ENCODE measurements at places on chromosomes 7 and 10.

- peak; percentile 16 for DNase-seq
These were observed 186.8 kb downstream of the USP6NL start for GRCh38 chr10:11424456-11425295.

GRCh38 chr10:58577437-58577777, 64.7 kb downstream of the BICC1 start:
- no peak for DNase-seq

DNA sequence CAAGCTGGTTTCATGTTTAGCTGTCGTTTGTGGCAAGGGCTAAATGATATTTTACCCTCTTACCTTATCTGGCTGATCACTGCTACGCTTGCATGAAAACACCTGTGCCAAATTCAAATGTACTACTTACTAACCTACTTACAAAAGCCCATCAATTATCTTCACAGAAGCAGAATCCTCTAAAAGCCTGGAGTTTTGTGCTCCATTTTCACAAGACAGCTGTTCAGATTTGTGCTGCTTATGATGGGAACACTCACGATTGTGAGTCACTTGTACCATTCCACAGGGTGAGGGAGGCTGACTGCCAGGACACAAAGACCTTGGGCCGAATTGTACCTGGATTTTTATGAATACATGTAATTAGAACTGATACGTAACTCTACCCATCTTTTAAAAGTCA, 245.0 kb upstream of the NPY start:
- no peak for DNase-seq

DNA sequence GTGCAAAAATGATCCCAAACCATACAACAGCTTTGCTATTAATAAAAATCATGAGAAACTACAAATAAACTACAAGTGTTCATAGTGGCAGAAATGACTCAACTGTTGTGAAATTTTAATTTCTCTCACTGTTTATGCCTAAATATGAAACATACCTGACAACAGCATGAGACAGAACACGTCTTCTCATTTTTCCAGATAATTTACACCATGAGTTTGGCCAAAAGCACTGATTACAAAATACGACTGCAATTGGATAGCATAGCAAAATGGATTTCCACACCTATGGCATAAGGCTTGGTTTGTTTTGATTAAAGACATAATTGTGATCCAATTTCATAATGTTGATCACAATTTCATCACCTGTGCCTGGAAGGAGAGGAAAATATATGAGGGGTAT, 608.6 kb downstream of the GATA3 start:
- DNase-seq: no peak

GRCh38 chr10:19077276-19077675, 28.7 kb downstream of the MALRD1 start:
- DNase-seq: no peak

GRCh38 chr10:21002091-21002878, 105.2 kb upstream of the NEBL start:
- peak; percentile 47 for DNase-seq

DNA sequence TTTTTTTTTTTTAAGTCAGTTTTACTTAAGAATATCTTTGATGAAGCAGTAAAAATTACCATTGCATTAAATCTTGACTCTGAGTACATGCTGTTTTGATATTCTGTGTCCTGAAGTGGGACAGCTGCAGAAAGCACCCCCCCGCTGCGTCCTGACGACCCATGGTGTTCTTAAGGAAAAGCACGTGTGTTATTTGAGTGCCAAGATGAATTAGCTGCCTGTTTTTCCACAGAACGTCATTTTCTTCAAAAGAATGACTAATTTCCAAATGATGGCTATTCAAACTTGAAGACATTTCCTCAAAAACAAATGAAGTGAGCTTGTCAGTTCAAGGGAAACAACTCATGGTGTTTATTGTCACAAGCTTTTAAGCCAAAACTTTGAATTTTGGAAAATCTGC, 45.9 kb downstream of the CREM start:
- peak; percentile 53 for DNase-seq

- no peak for DNase-seq
These were observed 50.8 kb downstream of the AP3M1 start for GRCh38 chr10:74099836-74100235.

DNA sequence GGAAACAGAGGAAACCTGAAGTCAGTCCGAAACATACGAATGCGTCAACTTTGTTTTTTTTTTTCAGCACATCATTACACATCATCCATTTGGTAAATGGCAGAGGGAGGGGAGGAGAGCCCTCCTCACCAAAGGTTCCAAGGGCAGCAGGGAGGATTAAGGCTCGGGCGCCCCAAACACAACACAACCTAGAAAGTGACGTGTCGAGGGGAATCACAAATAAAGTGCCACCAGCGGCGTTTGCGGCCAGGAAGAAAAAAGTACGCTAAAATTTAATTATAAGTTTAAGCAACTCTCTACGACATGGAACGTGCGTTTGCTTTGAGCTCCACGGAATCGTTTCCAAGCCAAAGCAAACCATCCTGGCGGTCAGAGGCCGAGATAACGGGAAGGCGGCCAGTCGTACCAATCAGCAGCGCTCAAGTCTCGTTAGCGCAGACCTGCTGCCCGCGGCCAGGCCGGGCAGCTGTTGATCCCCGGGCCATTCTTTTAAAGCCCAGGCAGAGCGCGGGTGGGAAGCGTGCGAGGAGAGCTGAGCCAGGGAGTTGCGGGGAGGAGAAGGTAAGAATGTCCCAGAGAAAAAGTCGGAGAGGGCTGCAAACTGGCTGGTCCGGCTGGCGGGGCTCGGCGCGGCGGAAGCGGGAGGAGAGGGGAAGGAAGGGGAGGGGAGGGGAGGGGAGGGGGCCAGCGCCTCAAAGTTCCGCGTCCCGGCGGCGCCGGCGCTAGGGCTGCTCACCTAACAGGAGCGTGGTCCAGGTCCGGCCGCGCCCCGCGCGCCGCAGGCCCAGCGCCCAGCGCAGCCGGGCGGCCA, 719 bp downstream of the DPY19L1 start:
- DNase-seq: peak; percentile 37

DNA sequence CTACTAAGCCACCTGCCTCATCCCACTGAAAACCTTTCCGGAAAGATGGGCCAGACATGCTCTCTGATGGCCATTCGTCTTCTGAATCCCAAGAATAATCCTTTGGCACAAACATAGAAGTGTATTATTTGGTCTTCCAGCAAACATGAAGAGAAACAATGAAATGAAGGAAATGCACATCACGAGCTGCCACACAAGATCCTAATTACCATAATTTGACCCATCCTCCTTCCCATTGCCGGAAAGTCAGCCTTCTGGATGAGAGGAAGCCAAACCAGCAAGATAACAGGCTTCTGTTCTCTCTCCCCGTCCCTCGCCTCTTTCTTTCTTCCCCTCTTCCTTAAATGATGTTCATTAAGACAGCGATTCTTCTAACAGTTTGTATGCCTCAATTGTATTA, 218.9 kb upstream of the KMT2E start:
- no peak for DNase-seq

- no peak for DNase-seq
These were observed 18.7 kb downstream of the HSPA12A start for GRCh38 chr10:116723428-116724281.

DNA sequence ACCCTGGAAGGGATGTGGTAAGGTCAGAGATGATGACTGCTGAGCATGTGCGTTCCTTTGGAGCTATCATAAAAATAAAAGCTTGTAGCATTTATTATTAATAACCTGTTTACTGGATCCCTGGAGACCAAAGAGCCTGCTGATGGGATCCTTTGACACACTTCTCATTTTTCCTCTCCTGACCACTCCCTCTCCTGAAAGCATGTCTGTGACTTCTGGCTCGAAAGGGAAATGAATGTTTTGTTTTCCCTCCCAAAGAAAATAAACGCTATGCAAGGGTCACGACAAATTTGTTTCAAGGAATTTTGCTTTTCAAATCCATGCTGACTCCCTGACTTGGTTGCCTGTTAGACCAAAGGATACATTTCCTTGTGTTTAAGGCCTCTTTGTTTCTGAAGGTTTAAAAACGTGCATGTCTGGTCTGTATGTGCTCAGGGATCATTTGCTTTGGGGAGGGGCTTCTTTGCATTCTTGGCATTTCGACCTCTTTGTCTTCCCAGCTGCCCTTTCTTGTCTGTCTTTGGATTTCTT, 185.1 kb upstream of the AGK start:
- no peak for DNase-seq

- DNase-seq: no peak
These were observed 86.6 kb upstream of the CYTH3 start for GRCh38 chr7:6359021-6359420.

DNA sequence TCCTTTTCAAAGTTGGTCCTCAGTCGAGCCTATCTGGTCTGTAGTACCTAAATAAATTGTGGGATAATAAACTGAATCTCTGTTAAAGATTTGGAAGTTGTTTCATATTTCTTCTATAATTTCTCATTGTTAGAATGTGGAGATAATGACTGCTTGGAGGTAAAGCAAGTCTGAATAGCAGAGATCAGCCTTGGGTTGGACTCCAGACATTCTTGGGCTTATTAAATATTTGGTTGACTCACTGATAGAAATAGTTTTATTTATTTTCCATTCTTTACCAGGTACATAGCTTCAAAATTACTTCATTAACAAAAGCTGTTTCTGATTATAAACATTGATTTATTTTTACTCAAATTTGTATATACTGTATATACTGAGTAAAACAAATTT, 34.3 kb downstream of the TPST1 start:
- DNase-seq: no peak

- no peak for DNase-seq
These were observed 17.4 kb upstream of the CEP41 start for GRCh38 chr7:130458257-130458656.

DNA sequence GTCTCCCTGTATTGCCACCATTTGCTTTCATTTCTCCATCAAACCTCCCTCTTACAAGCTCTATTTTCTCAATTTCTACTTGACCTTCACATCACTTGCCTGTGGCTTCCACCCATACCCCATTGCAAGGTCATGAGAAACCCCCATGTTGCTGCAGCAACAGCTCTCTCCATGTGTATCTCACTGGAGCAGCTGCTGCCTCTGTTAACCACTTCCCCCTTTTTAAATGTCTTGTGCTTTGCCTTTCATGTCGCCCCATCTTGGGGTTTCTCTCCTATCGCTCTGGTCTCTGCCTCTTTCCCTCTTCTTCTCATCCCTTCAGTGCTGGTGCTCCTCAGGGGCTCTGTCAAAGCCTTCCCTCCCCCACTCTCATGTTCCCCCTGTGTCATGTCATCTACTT, 148.8 kb downstream of the CHN2 start:
- no peak for DNase-seq

DNA sequence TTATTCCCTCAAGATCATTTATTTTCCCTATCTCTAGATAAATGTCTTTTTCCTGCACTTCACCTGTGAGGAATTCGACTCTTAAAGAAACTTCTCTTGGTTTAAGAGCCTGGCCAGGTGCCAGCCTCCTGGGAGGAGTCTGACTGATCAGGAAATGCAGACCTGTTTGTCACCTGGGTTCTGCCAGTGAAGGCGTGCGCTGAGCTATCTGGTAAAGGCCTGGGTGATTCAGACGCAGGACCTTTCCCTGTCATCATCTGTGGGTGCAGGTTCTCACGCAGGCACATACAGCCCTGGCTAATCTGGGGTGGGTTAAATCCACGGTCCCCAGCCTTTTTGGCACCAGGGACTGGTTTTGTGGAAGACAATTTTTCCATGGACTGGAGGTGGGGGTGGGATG, 65.3 kb upstream of the AQP1 start:
- DNase-seq: no peak

DNA sequence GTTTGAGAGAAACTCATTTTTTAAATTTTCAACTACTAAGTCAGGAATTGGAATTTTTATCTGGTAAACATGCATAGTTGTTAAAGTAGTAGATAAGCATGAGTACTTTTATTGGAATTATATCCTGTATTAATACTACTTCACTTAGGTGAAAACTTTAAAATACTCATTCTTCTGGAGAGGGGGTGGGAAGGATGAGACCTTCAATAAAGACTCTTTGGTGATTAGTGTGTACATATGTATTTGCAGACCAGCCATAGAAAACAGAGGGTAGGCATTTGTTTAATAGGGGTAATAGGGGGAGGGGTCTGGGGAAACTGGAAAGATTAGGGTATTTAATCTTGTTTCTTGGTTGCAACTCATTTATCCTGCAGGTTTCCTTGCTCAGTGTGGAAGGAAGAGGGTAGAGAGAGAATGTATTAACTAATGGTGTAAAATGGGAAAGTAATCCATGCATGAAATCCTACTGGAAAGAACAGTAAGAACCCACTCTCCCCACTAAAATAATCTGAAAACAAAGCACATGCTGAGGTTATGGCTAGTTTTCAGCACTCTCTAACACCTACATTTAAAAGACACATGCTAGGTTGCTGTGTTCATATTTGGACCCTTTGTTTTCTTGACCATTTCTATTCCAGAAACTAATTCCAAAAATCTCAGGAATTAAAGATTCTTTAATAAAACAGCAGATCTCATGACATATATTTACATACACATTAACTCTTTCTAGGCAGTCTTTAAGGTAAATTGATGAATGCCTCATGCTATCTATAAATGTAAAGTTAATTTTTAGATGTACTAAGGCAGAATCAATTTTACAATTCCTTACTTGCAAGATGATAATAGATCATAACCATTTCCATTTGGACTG, 6.2 kb upstream of the IGF2BP3 start:
- DNase-seq: no peak

DNA sequence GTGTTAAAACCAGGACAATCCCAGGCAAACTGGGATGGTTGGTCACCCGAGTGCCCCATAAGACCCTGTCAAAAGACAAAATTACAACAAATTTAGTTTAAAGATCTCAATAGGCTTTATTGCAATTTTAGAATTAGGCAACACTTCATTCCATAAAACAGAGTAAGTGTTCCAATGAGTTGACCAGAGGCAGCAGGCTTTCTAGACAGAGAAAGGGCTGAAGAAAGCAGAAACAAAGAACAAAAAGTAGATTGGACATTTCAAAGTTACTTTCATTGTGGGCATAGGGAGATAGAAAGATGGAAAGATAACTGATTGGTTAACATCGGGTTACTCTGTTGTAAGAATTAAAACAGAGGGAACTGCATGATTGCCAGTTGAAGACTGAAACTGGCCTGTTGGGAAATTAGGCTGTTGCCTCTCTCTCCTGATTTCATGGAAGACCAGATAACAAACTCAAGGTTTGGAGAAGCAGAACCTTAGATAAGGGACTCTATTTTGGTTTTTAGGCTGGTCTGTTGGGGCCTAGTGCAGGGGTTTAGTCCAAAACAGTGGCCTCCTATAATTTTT, 36.3 kb downstream of the ENTPD1 start:
- no peak for DNase-seq

DNA sequence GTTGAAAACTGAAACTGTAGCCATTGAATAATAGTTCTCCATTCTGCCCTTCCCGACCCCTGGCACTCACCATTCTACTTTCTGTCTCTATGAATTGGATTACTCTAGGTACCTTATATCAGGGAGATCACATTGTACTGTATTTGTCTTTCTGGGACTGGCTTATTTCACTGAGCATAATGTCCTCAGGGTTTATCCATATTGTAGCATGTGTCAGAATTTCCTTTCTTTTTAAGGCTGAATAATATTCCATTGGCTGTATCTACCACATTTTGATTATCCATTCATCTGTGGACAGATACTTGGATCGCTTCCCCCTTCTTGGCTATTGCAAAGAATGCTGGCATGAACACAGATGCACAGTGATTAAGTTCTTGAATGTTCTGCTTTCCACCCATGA, 107.4 kb downstream of the CDH23 start:
- no peak for DNase-seq
